ENCODE measurements at places on chromosomes 1 and 21. TPM values are rescaled to one million over a fixed set of nuclear protein-coding genes. Genes with fewer than 3 reads are reported as not detected.

DNA sequence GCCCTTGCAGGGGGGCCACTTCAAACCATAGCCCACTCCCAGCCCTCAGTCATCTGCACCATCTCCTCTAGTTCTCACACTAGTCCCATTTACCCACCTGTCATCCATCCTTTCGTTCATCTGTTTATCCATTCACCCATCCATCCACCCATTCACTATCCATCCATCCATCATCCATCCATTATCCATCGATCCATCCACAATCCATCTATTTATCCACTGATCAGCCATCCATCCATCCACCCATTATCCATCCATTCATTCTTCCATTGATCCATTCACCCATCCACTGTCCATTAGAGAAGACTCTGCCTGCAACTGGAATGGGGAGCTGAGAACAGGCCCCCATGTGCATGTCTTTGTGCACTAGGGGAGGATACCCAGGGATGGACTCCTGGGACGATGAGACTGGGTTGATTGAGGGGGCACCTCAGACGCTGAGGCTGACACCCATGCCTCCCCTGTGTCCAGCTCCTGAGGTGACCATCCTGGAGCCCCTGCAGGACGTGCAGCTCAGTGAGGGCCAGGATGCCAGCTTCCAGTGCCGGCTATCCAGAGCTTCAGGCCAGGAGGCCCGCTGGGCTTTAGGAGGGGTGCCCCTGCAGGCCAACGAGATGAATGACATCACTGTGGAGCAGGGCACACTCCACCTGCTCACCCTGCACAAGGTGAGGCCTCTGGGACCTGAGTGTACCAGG is 97.9 kb downstream of the TRIM11 start:
- H3K4me3 ChIP-seq = no peak overlapping the region
- no peaks in the 10 kb centered on the region for H3K4me1 ChIP-seq
- no peaks in the 10 kb centered on the region for H3K27me3 ChIP-seq
- peaks cover 4% of the 10 kb centered on the region for H3K36me3 ChIP-seq
- no peak for DNase-seq
- H3K27ac ChIP-seq = no peak overlapping the region

- no peaks in the 10 kb centered on the region for H3K36me3 ChIP-seq
- DNase-seq = no peak
- H3K27me3 ChIP-seq = no peaks in the 10 kb centered on the region
- H3K4me1 ChIP-seq = no peaks in the 10 kb centered on the region
- H3K27ac ChIP-seq = no peak overlapping the region
- no peak overlapping the region for H3K4me3 ChIP-seq
Observed at GRCh38 chr1:242435200-242435599, 89.3 kb downstream of the PLD5 start.

- DNase-seq = no peak
- no peaks in the 10 kb centered on the region for H3K4me1 ChIP-seq
- H3K4me3 ChIP-seq = no peak overlapping the region
- H3K36me3 ChIP-seq = no peaks in the 10 kb centered on the region
- no peak overlapping the region for H3K27ac ChIP-seq
Observed at GRCh38 chr21:46018615-46019014, 37.0 kb downstream of the COL6A1 start.

DNA sequence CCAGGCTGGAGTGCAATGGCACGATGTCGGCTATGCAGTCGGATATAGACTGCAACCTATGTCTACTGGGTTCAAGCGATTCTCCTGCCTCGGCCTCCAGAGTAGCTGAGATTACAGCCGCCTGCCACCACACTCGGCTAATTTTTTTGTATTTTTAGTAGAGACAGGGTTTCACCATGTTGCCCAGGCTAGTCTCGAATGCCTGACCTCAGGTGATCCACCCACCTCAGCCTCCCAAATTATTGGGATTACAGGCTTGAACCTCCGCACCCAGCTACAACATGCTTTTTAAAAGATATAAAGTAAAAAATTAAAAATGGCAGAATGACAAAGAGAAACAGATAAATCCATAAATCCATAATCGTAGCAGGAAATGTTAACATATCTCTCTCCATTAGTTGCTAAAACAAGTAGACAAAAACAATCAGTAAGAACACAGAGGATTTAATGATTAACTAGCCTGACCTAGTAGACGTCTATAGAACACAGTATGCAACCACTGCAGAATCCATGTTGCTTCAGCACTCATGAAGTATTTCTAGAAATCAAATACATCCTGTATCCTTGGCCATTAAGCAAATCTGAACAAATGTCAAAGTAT is 59.9 kb upstream of the SPOCD1 start:
- no peaks in the 10 kb centered on the region for H3K27me3 ChIP-seq
- no peak overlapping the region for H3K27ac ChIP-seq
- H3K4me1 ChIP-seq = peaks cover 44% of the 10 kb centered on the region

DNA sequence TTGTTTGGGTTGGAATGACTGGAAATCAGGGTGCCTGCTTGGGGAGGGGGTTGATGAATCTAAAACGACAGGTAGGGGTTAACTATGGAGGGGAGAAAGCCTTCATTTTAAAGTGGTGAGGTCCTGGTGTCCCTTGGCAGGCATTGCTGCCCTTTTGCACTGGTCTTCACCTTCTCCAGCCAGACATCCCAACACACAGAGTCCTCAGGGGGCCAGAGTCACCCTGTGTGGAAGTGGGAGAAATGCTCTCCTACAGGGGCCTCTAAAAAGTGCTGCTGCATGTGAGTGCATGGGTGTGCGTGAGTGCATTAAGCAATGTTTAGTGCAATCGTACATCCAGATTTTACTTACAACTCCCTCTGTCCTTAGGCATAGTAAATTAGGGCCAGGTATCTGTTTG is 39.0 kb downstream of the TEX35 start:
- H3K27ac ChIP-seq = no peak overlapping the region
- H3K36me3 ChIP-seq = no peaks in the 10 kb centered on the region
- H3K4me1 ChIP-seq = no peaks in the 10 kb centered on the region

DNA sequence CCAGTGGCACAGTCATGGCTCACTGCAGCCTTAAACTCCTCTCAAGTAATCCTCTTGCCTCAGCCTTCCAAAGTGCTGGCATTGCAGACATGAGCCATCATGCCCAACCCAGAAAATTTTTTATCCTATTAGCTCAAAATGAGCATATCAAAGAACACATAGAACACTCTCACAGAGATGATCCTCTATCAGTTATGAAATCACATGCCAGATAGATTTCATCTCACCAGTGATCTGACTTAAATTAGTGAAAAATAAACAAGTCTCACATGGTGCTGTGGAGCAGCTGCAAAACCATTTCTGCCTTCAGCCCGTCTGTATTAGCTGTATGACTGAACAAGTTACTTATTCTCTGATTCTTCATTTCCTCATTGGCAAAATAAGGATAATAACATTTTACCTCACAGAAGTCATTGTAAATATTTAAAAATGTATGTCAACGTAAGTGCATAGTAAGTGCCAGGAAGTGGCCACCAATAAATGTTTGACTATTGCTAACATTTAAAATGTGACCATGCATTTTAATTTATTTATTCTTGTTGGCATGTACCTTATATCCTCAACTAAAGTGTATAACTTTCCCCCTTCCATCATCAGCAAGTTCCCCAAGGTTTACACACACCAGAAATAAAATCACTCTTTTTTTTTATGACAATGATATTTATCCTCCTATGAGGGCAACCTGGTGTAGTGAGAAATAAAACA is 29.0 kb upstream of the SLC19A2 start:
- H3K27me3 ChIP-seq = no peaks in the 10 kb centered on the region
- DNase-seq = no peak
- no peak overlapping the region for H3K4me3 ChIP-seq

DNA sequence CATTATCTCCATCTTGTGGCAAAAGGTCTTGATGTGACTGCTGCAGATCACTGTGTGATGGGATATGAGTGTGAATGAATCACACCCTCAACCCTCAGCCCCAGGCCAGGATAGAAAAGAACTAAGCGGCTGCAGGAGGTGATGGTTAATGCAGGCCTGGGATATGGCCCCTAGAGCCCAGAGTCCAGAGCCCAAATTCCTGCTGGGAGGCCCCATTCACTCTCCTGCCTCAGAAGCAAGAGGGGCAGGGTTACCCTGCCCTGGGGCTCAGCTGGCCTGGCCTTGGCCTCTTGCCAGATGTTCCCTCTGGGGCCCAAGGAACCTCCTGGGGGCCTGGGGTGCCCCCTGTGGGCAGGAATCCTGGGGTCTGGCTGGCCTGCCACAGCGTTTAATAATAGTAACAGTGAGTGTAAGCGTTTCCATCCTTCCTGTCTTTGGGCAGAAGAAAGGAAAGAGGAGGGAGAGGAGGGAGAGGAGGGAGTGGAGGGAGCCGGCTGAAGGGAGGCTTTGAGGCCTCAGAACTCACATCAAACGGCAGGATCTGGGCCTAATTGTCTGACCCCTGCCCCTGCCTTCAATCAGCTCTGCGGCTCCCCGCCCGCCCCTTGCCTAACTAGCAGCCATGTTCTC is 26.2 kb downstream of the DMAP1 start:
- H3K27me3 ChIP-seq = no peaks in the 10 kb centered on the region
- H3K4me3 ChIP-seq = no peak overlapping the region
- no peak for DNase-seq
- no peaks in the 10 kb centered on the region for H3K4me1 ChIP-seq
- no peak overlapping the region for H3K27ac ChIP-seq

DNA sequence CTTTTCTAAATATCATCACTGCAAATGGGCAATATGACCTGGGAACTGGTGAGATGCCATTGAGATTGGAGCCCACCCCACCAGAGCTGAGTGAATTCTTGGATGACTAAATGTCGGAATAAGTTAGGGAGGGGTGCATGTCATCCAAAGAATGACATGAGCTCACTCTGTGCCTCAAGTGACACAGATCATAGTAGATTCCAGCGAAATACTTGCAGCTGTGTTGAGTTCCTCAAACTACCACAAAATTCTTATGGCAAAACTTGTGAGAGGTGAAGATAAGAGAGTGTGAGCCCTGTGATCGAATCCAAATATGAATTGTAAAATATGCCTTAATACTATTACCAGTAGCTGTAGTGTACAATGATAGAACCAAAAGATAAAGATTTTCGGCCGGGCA is 2.3 kb upstream of the TCP10L start:
- DNase-seq = no peak
- no peaks in the 10 kb centered on the region for H3K36me3 ChIP-seq
- no peaks in the 10 kb centered on the region for H3K4me1 ChIP-seq

DNA sequence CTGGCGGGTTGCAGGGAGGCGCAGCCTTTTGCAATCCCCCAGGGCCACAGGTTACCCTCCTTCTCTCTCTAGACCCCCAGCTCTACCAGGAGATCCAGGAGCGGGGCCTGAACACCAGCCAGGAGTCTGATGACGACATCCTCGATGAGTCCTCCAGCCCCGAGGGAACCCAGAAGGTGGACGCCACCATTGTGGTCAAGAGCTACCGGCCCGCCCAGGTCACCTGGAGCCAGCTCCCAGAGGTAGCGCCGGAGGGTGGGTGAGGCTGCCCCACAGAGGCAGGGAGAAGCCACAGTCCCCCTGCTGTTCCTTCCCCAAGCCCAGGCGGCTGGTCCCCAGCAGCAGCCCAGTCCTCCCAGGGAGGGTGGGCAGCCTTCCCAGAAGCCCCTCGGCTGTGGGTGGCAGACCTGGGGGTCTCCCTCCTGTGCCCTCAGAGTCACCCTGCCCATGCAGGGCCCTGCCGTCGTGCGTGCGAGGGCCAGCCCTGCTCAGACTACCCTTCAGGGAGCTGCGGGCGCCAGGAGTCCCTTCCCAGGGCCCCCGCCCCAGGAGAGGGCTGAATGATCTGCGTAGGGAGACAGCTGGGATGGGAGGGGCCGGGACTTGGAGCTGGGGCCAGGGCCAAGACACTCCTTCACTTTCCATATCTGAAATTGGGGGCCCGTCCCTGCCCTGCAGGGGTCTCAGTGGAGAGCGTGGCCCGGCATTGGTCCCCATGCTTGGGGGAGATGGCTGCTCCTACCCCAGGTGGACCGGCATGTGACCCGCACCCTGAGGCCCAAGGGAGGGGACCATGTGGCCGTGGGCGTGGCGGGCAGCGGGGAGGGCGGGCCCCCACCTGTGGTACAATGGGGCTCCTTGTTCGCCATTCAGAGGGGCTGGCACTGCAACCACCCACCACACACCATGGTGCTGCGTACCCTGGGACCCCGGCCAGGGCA is 12.9 kb downstream of the ARHGEF16 start:
- no peak overlapping the region for H3K27ac ChIP-seq
- no peaks in the 10 kb centered on the region for H3K27me3 ChIP-seq
- H3K4me1 ChIP-seq = no peaks in the 10 kb centered on the region
- no peaks in the 10 kb centered on the region for H3K36me3 ChIP-seq

DNA sequence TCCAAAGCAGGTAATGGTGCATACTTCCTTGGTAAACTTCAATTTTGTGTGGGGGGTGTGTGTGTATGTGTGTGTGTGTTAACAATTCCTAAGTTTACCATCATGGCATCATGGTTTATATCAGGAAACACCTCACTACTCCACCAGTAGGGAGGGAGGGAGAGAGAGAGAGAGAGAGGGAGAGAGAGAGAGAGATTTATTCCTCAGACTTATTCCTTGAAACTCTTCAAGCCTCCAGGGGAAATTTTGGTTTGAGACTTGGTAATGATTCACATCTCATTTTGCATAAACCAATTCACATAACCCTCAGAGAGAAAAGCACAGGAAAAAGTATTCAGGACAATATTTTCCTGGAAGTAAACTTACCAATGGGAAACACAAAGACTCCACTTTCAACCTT is 115.0 kb downstream of the TTLL7 start:
- H3K27ac ChIP-seq = no peak overlapping the region
- no peaks in the 10 kb centered on the region for H3K36me3 ChIP-seq

DNA sequence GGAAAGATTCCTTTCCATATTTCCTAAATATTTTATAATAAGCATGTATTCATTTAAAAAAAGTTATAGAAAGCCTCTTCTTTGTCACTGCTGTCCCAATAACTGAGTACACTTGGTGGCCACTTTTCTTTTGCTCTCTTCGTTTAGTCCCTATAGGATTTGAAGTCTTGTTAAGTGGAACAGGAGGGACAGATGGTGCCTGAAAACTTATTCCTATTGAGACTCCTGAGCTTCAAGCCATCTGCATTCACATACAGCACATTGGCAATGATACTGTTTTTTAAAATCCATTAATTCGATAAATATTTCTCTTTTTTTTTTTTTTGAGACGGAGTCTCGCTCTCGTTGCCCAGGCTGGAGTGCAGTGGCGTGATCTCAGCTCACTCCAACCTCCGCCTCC is 2.0 kb upstream of the ZBTB40 start:
- no peak overlapping the region for H3K27ac ChIP-seq
- H3K27me3 ChIP-seq = no peaks in the 10 kb centered on the region
- no peak overlapping the region for H3K4me3 ChIP-seq
- H3K4me1 ChIP-seq = peaks cover 8% of the 10 kb centered on the region
- no peak for DNase-seq

- H3K27ac ChIP-seq = no peak overlapping the region
- no peaks in the 10 kb centered on the region for H3K27me3 ChIP-seq
- H3K36me3 ChIP-seq = peaks cover 48% of the 10 kb centered on the region
- H3K4me3 ChIP-seq = no peak overlapping the region
- no peak for DNase-seq
- H3K4me1 ChIP-seq = no peaks in the 10 kb centered on the region
Observed at GRCh38 chr1:27906759-27907158, 28.0 kb upstream of the SMPDL3B start.

- peak overlapping the region; percentile 99 for H3K27ac ChIP-seq
- peaks cover 87% of the 10 kb centered on the region for H3K4me1 ChIP-seq
- H3K36me3 ChIP-seq = no peaks in the 10 kb centered on the region
- H3K27me3 ChIP-seq = no peaks in the 10 kb centered on the region
Observed at GRCh38 chr1:150562446-150563339, 13.5 kb downstream of the ADAMTSL4 start.

The ZNF593OS gene
- not detected for total RNA-seq

The ACP6 gene
- total RNA-seq = 9.5 TPM

The YY1AP1 gene
- total RNA-seq = 109 TPM

Measured in thymus (tissue), 14 donors.